ENCODE measurements at places on chromosomes 4 and X.

GRCh38 chrX:38293741-38294140 is 33.6 kb downstream of the RPGR start:
- no peak for DNase-seq

DNA sequence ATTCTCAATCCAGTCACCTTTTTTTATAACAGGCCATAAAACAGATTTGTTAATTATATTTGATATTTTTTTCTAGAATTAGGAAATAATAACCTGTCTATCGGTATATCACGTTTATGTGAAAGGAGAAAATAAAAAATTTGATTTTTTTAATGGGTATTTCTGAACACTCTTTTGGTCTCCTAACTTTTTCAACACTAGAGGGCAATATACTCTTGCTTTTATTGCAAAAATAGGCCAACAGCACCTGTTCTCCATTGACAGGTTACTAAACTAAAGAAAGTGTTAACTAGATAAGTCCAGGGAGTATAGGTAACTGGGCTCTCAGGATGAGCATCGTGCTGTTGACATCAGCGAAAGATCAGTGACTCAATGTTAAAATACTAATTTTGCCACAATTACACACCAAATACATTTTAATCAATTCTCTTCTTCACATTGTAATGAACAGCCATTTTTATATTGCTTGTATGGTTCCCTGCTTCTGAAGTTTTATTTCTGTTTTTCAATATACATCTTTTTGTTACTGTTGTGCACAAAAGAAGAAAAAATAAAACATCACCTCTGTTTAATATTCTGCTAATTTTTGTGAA is 22.8 kb downstream of the NDST4 start:
- DNase-seq = peak; percentile 17

DNA sequence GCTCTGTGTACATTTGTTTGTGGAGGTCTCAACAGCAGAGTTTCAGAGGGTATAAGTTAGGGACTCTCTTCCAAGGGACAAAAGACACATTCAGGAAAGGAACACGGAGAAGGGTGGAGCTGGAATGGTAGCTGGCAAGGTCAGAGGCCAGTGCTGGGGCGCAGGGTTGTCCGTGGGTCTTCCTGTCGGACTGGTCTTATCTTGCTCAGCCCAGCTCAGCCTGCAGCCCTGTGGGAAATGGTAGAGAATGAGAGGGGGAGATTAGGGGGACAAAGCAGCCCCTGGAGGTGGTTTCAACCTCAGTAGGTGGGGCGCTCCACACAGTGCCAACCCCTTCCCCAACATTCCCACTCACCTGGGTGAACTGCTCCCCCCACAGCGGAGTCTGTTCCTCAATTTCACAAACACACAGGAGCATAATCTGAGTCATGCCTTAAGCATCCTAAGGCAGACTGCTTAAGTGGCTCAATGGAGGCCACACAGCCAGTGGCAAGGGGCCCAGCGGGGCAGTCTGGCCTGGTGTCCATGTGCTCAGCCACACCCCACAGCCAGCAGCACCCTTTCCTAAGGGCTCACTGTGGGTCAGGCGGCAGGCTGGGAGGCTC is 6.9 kb upstream of the HDAC6 start:
- DNase-seq = no peak

DNA sequence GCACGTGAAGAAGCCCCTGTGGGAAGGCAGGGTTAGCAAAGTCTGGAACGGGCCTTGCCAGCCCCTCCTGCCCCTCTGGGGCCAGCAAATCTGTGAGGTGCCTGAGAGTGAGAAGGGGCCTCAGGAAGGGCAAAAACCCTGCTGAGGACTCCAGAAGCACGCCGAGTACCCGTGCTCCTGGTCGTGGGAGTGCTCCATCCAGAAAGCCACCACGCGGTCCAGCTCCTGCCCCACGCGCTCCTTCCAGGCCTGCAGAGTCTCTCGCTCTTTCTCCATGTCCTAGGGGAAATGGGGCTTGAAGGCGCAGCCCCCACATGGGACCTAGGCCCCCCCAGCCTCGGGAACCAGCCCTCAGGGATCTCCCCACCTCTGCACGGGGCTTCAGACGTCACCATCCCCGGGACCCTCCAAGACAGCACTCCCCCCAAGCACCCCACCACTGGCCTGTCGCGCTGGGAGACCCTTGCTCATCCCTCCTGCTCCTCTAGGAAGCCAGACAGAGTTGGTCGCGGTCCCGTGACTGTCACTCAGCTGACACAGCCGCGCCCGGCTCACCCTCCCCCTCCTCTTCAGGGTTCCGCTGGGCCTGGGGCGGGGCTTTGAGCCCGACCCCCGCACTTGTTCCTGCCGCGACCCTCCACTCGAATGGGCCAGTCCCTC is at the start of gene RENBP:
TSS of gene RENBP (minus strand) at position 504 of the 660 bp plus-strand sequence. CDS start at position 471, 33 bp downstream.
- peak; percentile 64 for DNase-seq

- peak; percentile 52 for DNase-seq
These were observed 11.9 kb downstream of the EXOC1 start for GRCh38 chr4:55865228-55865806.

Measured in lung microvascular endothelial cell (primary cell).